ENCODE measurements at places on chromosomes 16 and 17.

DNA sequence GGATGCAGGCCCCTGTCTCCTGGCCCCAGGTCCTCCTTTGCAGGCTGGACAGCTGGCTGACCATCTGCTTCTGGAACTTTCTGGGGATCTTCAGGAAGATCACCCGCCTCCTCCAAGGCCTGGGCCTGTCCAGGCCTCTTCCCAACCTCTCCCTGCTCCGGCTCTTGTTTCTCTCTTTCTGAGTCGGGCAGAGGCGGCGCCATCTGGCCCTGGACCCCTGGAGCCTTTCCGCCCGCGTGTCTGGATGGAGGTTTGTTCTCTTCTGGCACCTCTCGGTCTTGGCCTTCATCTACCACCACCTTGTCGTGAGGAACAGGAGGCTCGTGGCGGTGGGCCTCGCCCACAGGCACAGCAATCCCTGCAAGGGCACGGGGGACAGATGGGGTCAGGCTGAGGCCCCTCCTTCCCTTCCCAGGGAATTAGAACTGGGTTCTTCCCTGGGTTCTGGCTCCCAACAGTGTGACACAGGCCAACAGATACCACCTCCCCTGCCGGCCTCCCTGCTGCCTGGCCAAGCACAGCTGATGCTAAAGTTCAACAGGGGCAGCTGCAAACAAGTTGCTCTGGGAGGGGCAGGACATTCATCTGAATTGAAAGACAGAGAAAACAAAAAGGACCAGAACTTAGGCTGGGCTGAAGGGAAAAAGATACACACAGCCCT lies 13.3 kb downstream of the NDUFAF8 start:
- DNase-seq, result no peak

- no peak for DNase-seq
Observed at GRCh38 chr17:76469076-76469990, 1.9 kb downstream of the AANAT start.

- no peak for DNase-seq
Observed at GRCh38 chr16:66391726-66392670, 25.5 kb downstream of the CDH5 start.

DNA sequence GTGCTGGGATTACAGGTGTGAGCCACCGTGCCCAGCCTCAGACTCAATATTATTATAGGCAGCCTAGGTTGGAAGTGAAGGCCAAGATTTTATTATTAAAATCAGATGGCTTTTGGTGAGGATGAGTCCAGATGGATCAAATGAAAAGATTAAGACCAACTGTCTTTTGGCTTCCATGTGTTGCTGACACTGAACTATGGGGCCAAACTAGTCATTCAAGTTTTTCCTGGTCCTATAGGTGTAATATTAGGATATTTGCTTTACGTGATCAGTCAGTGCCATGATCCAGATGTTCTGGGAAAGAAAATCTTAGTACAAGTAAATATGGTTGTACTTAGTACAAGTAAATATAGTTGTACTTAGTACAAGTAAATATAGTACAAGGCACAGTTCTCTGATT lies 140.6 kb downstream of the MAP2K6 start:
- DNase-seq, result no peak

DNA sequence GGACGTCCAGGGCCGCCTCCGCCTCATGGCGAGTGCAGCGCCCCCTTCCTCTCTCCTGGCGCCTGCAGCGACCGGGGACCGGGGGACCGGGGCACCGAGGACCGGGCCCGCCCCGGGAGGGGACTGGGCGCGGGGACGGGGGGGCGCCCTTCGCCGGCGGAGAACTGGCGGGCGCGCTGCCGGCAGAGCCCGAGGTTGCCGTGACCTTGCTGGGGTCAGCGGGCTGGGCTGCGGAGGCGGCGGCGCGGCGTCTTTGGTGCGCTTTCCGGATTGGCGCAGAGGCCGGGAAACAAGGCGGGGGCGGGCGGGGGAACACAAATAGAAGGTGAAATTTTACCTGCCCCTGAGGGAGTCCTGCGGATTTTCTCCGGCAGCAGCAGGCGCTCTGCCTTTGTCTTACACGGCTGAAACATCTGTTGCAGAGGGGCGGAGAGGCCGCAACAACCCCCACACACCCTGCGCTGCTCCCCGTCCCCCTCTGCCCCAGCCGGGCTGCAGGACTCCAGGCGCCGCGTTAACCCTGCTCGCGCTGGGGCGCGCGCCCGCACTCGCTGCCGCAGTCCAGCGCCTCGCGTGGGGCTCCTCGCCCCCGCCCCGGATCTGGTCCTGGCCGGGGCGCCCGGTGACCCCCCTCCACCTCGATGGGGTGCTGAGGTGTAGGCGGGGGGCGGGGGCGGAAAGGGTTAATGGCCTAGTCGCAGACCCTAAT lies 53.5 kb downstream of the SREBF1 start:
- DNase-seq, result peak; percentile 66

DNA sequence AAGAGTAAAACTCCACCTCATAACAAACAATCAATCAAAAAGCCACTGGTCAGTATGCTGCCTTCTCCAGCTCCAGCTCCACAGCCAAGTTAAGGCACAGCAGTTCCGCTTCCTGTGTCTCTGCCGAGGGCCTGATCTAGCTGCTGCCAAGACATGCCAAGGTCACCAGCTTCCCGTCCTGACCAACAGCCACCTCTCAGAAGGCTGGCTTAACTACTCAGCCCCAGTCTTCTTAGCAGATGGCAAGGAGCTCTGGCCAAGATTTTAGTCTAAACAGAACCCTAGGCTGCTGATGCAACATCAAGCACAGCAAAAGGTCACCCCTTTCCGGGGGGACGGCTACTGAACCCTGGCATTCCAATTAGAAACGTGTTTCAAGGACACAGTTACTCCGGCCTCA lies 17.7 kb upstream of the MNT start:
- DNase-seq, result no peak

- peak; percentile 92 for DNase-seq
Observed at GRCh38 chr17:16287563-16288027, 65.7 kb downstream of the CENPV start.

GRCh38 chr17:79075446-79075750 lies 774 bp downstream of the ENGASE start:
- DNase-seq, result peak; percentile 54

DNA sequence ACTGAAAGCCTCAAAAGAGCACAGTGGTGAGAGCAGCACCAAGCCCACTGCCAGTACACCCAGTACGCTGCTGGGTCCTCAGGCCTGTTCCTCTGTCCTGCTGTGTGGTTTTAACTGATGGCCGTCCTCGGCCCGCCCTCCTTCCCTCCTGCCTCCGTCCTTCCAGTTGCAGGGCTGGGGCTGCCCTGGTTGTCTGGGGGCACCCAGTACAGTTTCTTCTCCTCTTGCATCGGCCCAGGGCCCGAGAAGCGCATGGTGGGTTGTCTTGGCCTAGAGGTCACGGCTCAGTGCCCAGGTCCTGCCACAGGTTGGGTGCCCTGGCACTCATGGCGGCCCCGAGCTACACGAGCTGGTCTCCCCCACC lies 70.8 kb upstream of the KCTD5 start:
- DNase-seq, result no peak

Measured in hematopoietic multipotent progenitor cell treated with erythropoietin and hydrocortisone succinate and interleukin-3 and kit ligand, for 4 days (in vitro differentiated cells).